ENCODE measurements at places on chromosomes 7 and 10.

DNA sequence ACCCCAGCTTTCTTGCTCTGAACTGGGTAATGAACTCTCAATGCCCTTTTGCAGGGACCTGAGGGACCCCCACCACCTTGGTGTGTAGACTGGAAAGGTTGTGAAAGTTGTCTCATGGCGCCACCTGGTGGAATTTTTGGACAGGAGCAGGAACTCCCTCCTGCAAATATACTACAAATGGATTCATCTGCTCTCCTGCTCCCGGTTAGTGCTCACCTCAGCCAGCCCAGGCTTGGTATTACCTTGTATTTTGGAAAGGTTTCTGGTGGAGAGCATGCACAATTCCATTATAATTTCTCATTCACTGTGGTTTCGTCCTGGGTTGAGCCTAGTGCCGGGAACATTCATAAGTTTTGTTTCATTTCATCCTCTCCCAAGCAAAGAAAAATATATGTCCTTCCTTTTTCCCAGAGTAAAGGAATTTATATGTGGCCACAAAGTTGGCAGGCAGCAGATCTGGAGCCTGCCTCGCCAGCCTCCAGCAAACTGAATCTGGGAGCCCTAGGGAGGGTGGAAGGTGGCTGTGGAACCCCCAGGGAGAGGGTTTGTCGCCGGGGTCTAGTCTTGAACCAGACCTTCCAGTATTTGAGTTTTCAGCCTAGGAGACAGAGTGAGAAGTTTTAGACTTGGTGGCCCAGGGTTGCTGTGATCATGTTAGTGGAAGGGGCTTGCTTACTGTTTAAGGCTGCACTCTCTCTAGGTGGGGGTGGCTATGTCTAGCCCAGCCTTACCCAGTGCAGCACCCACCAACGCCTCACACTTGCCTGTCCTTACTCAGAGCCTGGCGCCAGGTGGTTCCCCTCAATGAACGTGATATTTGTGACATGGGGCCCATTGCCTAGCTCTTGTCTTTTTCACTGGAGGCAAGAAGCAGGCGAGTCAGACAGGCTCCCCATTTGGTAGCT lies 9.5 kb downstream of the FAM241B start:
- peak; percentile 39 for DNase-seq

GRCh38 chr10:132918617-132919373 lies 23.6 kb downstream of the CFAP46 start:
- DNase-seq, result no peak

DNA sequence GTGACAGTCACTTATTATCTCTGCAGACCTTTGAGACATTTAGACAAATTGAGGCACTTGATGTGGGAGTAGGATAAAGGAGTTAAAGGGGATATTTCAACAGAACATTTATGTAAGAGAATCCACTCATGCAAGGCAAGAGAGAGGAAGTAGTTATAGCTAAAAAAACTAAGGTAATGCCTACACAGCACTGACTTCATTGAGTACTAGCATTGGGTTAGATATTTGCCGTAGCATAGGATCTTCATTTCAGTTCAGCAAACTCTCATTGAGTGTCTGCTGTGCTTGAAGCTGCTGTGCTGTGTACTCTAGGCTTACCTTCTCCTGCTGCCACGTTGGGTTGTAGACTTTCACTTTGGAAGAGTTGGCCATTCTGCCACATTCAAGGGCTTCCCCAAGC lies 10.5 kb upstream of the ENTPD1 start:
- no peak for DNase-seq

DNA sequence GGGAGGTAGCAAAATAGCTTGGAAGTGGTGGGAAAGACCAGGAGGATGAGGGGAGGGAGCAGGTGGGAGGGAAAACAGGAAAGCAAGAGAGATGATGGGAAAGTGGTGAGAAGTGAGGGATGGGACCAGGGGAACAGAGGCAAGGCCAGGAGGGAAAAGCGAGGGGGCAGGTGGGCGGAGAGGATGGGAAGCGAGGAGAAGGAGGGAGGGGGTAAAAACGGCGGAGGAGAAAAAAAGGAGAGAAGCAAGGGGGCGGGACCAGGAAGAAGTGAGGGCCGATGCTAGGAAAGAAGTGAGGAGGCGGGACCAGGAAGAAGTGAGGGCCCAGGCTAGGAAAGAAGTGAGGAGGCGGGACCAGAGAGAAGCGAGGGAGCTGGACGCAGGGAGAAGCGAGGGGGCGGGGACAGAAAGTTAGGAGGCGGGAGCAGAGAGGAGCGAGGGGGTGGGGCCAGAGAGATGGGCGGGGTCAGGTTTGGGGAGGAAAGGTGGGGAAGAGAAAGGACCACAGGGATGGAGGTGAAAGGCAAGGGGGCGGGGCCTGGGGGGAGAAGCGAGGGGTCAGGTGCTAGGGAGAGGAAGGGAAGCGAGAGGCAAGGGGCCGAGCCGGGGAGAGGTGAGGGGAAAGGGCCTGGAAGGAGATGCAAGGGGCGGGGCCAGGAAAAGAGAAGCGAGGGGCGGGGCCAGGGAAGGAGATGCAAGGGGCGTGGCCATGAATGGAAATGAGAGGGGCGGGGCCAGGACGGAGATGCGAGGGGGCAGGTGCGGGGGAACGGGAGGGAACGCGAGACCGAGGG lies 984 bp downstream of the SMURF1 start:
- peak; percentile 77 for DNase-seq

DNA sequence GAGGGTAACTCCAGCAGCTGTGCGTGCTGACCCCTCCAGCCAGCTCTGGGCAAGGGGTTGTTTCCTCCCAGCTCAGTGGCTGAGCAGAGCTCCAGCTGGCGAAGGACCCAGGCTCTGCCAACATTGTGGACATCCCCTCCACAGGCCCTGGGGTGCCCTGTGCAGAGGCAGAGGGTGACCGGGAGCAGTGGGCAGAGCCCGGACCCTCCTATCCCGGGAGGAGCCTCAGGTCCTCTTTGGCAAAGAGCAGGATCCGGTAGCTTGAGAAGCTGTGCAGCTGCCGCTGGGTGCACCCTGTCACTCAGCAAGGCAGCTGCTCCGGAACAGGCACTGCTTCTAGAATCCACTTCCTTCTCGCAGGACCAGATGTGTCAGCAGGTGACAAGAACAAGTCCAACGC lies 175.9 kb downstream of the EBF3 start:
- DNase-seq, result no peak

DNA sequence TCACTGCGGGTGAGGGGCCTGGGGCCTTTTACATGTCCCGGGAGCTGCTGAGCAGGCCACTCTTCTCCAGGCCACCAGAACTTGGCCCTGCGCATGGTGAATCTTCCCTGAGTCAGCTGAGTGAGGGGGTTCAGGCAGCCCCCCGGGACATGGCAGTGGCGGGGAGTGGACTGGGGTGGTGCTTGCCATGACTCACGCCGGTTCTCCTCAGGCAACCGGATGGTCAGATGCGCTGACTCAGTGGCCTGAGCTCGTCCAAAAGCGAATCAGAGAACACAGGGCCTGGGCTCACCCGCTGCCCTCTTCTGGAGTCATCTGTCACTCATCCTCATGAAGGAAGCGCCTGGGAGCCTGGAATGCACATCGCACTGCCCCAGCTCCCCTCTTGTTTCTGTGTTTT lies 33.5 kb downstream of the HTRA1 start:
- no peak for DNase-seq

DNA sequence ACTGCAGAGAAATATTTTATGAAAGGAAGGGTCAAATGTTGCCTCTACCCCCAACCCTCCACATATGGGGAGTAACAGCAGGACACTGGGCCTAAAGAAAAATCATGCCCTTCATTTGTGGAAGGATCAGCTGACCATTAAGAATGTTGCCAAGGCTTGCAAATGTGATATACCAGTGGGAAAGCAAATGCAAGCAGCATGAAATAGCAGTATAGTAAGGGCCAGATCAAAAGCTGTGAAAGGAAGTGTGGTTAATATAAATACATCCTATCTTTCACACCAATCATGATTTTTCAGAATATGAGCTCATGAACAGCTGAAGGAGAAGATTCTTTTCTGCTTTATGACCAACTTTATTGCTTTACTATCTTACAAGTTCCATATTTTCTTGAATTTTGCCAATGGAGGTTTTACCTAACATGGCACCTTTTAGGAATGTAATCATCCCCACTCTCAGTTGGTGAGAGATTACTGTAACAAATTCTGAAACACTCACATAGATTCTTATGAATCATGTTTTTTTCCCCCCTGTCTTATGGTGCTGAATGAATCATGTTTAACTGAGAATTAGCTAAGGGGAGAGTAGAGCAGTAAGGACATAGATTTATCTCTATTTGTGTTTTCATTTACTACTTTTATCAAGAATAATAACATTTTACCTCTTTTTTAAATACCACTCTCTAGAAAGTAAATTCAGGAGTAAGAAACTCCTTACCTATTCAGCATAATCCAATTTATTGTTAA lies 12.1 kb upstream of the ATAD1 start:
- no peak for DNase-seq

GRCh38 chr10:131936736-131937135 lies 35.9 kb downstream of the PPP2R2D start:
- no peak for DNase-seq

- DNase-seq, result no peak
Observed at GRCh38 chr7:54978364-54979116, 40.3 kb upstream of the EGFR start.

- no peak for DNase-seq
Observed at GRCh38 chr10:62870866-62871265, 54.7 kb upstream of the EGR2 start.

- no peak for DNase-seq
Observed at GRCh38 chr10:130715686-130716670, 579.8 kb downstream of the GLRX3 start.
